ENCODE measurements at places on chromosomes 5 and 9.
A peak's percentile ranks its signal among the peaks of the same experiment; 100 is the strongest.

- no peak for DNase-seq
These were observed 59.1 kb downstream of the PHF2 start for GRCh38 chr9:93635186-93636107.

- no peak for DNase-seq
These were observed 101.0 kb downstream of the PIP5K1B start for GRCh38 chr9:68805890-68806517.

- no peak for DNase-seq
These were observed 24.1 kb downstream of the IL33 start for GRCh38 chr9:6239694-6240093.

DNA sequence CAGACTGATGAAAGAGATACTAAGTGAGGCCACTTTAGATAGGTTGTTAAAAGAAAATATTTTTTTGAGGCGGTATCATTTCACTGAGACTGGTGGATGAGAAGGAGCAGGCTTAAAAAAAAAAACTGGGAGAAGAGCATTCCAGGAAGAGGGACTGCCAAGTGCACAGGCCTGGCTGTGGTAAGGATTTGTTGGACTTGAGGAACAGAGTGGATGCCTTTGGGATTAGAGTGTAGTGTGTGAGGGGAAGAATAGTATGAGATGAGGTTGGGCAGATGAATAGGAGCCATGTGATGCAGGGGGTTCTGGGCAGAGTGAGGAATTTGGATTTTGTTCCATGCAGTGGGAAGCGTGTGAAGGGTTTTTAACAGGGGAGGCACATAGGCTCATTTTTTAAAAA is 57.9 kb downstream of the PBX3 start:
- peak; percentile 41 for DNase-seq

DNA sequence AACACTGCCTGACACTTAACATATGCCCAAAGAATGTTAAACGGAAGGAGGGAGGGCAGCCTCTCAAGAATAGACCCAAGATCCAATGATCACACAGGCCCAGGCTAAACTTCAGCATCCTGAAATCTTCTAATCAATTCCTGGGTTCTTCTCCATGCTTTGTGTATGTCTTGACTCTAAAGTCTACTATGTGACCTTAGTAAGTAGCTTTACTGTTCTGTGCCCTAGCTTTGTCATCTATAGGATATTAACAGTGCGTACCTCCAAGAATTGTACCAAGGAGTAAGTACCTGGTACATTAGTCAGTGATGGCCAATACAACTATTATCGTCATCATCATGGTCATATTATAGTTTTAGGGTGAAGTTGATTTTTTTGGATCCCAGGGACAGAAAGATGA is 96.6 kb downstream of the SGCD start:
- DNase-seq: no peak

DNA sequence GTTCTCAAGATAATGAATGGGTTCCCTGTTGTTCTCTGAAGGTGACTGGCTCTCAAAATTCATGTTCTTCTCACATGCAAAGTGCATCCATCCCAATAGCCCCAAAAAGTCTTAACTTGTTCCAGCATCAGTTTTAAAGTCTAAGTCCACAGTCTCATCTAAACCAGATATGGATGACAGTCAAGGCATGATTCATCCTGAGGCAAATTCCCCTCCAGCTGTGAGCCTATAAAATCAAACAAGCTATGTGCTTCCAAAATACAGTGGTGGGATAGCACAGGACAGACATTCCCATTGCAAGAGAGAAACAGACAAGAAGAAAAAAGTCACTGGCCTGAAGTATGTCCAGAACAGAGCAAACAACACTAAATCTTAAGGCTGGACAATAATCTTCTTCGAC is 25.4 kb downstream of the FBXO10 start:
- peak; percentile 31 for DNase-seq

GRCh38 chr9:72734631-72735030 is 213.2 kb downstream of the TMC1 start:
- peak; percentile 83 for DNase-seq

Data from adipocyte (in vitro differentiated cells).